Neural progenitor cell (in vitro differentiated cells): ENCODE measurements at places on chromosomes 5 and 9. TPM values are rescaled to one million over a fixed set of nuclear protein-coding genes. Genes with fewer than 3 reads are reported as not detected.

Gene TOR4A
- 0.39 and 2.8 TPM in 2 replicates for total RNA-seq

Gene PCDHGB7
- total RNA-seq: 21.1 and 23.9 TPM in 2 replicates

Gene PCYOX1L
- total RNA-seq: 16.4 and 28.3 TPM in 2 replicates

Gene GPX8
- total RNA-seq: 84.3 and 132 TPM in 2 replicates

Gene EPB41L4B
- total RNA-seq: 5.0 and 6.2 TPM in 2 replicates

Gene DOK3
- 0.54 and 0.93 TPM in 2 replicates for total RNA-seq

Gene FBP2
- total RNA-seq: not detected in 2 replicates

Gene NMRK1
- total RNA-seq: 1.7 and 2.3 TPM in 2 replicates

Gene DND1
- total RNA-seq: 0.37 and 1.1 TPM in 2 replicates

Gene SPINK4
- not detected in 2 replicates for total RNA-seq

Gene MINAR2
- not detected in 2 replicates for total RNA-seq

Gene UHRF2
- total RNA-seq: 87.1 and 114 TPM in 2 replicates

Gene LRRC26
- 0.59 TPM in 1 of 2 replicates, not detected in the other for total RNA-seq

Gene LRRC19
- not detected in 2 replicates for total RNA-seq

Gene ACTBL2
- total RNA-seq: not detected in 2 replicates

Gene ZNF782
- 7.1 and 7.8 TPM in 2 replicates for total RNA-seq

Gene POLR3G
- 4.4 and 8.4 TPM in 2 replicates for total RNA-seq

Gene GCNT4
- 0.17 and 0.25 TPM in 2 replicates for total RNA-seq

Gene HMGCS1
- total RNA-seq: 221 and 274 TPM in 2 replicates

Gene IL5
- not detected in 2 replicates for total RNA-seq

Gene SOX30
- total RNA-seq: 0.06 and 0.17 TPM in 2 replicates

Gene AGTPBP1
- 81.5 and 122 TPM in 2 replicates for total RNA-seq

Gene RASEF
- 0.21 and 0.87 TPM in 2 replicates for total RNA-seq

Gene SH2D3C
- 1.8 and 1.9 TPM in 2 replicates for total RNA-seq

Gene MARCHF11
- not detected in 2 replicates for total RNA-seq

Gene CSNK1G3
- 86.1 and 96.7 TPM in 2 replicates for total RNA-seq

Gene NRG2
- total RNA-seq: 0.13 and 0.62 TPM in 2 replicates

Gene MZB1
- total RNA-seq: 0.53 TPM in 1 of 2 replicates, not detected in the other

Gene SPIN1
- total RNA-seq: 82.5 and 101 TPM in 2 replicates

Gene ANKRD31
- 0.74 and 0.75 TPM in 2 replicates for total RNA-seq

Gene PLPPR1
- total RNA-seq: 1.2 and 3.2 TPM in 2 replicates

Gene IL13
- not detected in 2 replicates for total RNA-seq

Gene UIMC1
- 57.5 and 67.7 TPM in 2 replicates for total RNA-seq

Gene DHX29
- total RNA-seq: 28.2 and 44.0 TPM in 2 replicates

Gene TICAM2
- total RNA-seq: 0.03 TPM in 1 of 2 replicates, not detected in the other

Gene GTF3C5
- 77.9 and 119 TPM in 2 replicates for total RNA-seq

Gene UQCRQ
- total RNA-seq: 45.0 and 63.1 TPM in 2 replicates

Gene IGFBPL1
- 26.6 and 43.2 TPM in 2 replicates for total RNA-seq

Gene FAM169A
- total RNA-seq: 23.8 and 27.4 TPM in 2 replicates

Gene TMEM252
- total RNA-seq: not detected in 2 replicates

Gene GDF9
- 0.46 and 0.82 TPM in 2 replicates for total RNA-seq

Gene CARTPT
- total RNA-seq: not detected in 2 replicates

Gene CAVIN4
- total RNA-seq: 6.1 and 8.8 TPM in 2 replicates
